ENCODE measurements at places on chromosomes 16 and 17. TPM values are rescaled to one million over a fixed set of nuclear protein-coding genes. Genes with fewer than 3 reads are reported as not detected.
A peak's percentile ranks its signal among the peaks of the same experiment; 100 is the strongest.

The UTS2R gene
- total RNA-seq: not detected

The TOX3 gene
- total RNA-seq: 4.1 TPM

DNA sequence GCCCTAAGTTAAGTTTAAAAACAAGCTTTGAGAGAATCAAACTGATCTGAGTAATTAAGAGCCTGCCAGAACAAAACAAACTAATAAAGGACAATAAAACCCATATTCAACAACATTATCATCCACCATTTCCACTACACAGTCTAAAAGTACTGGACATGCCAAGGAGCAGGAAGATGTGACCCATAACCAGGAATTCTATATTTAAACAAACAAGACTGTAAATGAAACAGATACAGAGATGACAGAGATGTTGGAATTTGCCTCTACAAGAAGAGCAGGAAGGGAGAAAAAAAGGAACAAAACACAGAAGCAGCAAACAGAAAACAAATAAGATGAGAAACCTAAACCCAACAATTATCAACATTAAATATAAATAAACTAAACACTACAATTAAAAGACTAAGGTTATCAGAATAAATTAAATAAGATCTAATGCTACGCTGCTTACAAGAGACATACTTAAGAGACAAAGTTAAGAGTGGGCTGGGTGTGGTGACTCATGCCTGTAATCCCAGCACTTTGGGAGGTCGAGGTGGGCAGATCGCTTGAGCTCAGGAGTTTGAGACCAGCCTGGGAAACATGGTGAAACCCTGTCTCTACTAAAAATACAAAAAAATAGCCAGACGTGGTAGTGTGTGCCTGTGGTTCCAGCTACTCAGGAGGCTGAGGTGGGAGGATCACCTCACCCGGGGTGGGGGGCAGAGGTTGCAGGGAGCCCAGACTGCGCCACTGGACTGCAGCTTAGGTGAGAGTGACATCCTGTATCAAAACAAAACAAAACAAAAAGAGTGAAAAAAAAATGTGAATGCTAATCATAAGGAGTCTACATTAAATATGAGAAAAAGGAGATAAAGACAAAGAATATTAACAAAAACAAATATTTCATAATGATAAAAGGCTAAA lies 50.6 kb downstream of the CREBBP start:
- H3K4me3 ChIP-seq: no peak overlapping the region
- DNase-seq: no peak

- H3K27me3 ChIP-seq: no peaks in the 10 kb centered on the region
- no peaks in the 10 kb centered on the region for H3K36me3 ChIP-seq
- H3K4me1 ChIP-seq: no peaks in the 10 kb centered on the region
- no peak overlapping the region for H3K27ac ChIP-seq
These were observed 210.6 kb upstream of the DYNLRB2 start for GRCh38 chr16:80330150-80330549.

GRCh38 chr17:46831573-46832330 lies 13.3 kb upstream of the WNT3 start:
- H3K36me3 ChIP-seq: no peaks in the 10 kb centered on the region
- no peaks in the 10 kb centered on the region for H3K4me1 ChIP-seq
- H3K27ac ChIP-seq: no peak overlapping the region
- DNase-seq: peak; percentile 33

GRCh38 chr16:27311448-27311830 lies 2.3 kb upstream of the IL4R start:
- H3K36me3 ChIP-seq: no peaks in the 10 kb centered on the region
- H3K27ac ChIP-seq: no peak overlapping the region
- no peaks in the 10 kb centered on the region for H3K27me3 ChIP-seq
- H3K4me1 ChIP-seq: peaks cover 28% of the 10 kb centered on the region
- H3K4me3 ChIP-seq: no peak overlapping the region

DNA sequence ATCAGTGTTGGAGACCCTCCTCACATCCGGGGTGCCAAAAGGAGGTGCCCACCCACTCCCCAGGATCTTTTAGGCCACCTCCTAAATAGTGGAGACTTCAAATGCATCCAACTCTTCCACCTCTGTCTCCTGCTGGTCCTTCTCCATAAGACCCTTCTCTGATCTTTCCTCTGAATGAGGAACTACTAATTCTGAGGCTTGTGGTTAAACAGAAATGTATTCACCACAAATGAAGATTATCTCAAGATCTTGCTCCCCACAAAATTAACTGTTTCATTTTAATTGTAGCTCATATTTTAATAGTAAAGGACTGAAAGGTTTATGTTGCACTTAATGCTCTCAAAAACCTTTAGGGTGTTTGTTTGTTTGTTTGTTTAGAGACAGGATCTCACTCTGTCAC lies 34.1 kb downstream of the TLE7 start:
- peaks cover 5% of the 10 kb centered on the region for H3K4me1 ChIP-seq
- H3K36me3 ChIP-seq: no peaks in the 10 kb centered on the region
- no peak overlapping the region for H3K4me3 ChIP-seq
- H3K27ac ChIP-seq: no peak overlapping the region
- H3K27me3 ChIP-seq: peaks cover 28% of the 10 kb centered on the region
- no peak for DNase-seq

- DNase-seq: no peak
- no peak overlapping the region for H3K27ac ChIP-seq
- no peaks in the 10 kb centered on the region for H3K36me3 ChIP-seq
- no peaks in the 10 kb centered on the region for H3K4me1 ChIP-seq
- H3K27me3 ChIP-seq: peaks cover 28% of the 10 kb centered on the region
- no peak overlapping the region for H3K4me3 ChIP-seq
These were observed 16.2 kb downstream of the KIF19 start for GRCh38 chr17:74342224-74342623.

DNA sequence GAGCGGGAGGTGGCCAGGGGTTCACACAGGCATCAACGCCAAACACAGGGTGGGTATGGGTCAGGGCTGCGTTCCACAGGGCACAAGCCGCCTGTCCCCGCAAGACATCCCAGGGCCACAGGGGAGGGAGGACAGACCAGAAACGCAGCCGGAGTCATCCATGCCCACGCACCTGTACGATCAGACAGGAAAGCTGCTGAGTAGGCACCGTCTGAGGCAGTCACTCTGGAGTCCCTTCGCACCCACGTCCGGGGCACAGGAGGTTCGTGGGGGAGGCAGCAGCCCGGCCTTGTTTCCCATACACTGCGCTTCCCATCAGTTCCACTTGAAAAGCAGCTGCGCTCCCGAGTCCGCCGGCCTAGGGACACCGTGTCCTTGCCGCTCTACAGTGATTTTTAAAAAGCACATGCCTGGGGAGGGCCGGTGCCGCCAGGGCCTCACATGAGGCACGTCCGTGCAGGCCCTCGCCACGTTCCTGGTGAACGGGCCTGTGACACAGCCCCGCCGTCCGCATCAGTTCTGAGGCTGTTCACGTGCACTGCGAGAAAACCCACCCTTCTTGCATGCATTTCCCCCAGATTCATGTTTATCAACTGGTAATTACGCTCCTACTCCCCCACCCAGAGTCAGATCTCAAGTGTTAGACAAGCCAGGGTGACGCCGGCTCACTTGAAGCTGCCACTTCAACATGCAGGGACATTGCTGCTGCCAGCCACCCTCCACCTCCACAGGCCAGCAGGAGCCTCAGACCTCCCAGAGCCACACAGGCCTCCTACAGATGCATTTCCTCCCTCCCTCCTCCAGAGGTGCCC lies 34.8 kb downstream of the WDR45B start:
- H3K4me3 ChIP-seq: no peak overlapping the region
- DNase-seq: peak; percentile 63
- no peaks in the 10 kb centered on the region for H3K4me1 ChIP-seq
- H3K27me3 ChIP-seq: no peaks in the 10 kb centered on the region

GRCh38 chr17:58537266-58537665 lies 22.8 kb upstream of the MTMR4 start:
- no peaks in the 10 kb centered on the region for H3K27me3 ChIP-seq
- no peak for DNase-seq
- no peaks in the 10 kb centered on the region for H3K36me3 ChIP-seq

DNA sequence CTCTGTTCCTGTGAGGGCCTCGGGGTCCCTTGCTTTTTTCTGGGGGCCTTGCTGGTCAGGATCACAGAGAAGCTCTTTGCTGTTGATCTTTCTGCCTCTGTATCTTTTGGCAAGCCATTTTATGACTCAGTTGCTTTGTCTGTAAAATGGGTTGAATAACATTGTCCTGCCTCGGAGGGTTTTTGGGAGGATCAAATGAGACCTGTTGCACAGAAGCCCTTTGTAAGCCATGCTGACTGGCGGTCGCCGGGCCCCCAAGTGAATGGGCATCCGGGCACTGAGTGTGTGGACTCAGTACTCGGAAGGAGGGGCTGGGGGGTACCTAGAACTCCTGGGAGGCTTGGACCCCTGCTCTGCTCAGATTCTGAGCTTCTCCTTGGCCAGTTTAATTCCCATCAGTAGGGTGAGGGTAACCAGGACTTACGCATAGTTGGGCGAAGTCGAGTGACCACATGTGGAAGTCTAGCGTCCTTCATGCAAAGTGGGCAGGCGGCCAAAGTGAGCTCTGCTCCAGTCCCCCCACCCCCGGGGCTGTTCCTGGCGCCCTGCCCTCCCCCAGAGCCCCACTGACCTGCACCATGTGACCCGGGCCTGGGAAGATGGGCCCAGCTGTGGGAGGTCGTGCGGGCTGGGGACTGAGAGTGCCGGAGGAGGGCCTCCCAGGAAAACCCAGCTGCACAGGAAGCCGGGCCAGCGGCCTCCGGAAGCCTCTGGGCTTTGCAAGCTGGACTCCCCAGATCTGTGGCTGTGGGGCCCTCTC lies 284.0 kb downstream of the SEC14L1 start:
- peak overlapping the region; percentile 80 for H3K27ac ChIP-seq
- peaks cover 97% of the 10 kb centered on the region for H3K4me1 ChIP-seq
- H3K4me3 ChIP-seq: peak overlapping the region; percentile 2
- peak; percentile 85 for DNase-seq
- no peaks in the 10 kb centered on the region for H3K27me3 ChIP-seq

DNA sequence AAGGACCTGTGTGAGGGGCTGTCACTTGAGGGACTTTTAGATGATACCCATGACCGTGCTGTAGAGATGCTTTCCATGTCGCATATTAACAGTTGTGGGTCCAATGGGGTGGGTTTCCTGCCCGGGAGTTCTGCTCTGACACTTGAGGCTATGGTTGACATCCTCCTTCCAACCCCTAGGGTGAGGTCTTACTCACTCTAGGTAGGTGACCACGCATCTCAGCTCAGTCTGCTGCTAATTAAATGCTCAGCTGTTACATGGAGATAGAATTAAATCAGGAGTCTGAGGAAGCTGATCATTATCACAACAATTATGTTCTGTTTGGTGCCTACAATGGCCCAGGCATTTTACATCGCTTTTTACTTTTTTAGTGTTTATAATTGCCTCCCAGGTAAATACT lies 40.2 kb downstream of the OSBPL7 start:
- H3K4me3 ChIP-seq: no peak overlapping the region
- peaks cover 43% of the 10 kb centered on the region for H3K27me3 ChIP-seq
- H3K36me3 ChIP-seq: no peaks in the 10 kb centered on the region
- H3K27ac ChIP-seq: no peak overlapping the region
- DNase-seq: no peak

DNA sequence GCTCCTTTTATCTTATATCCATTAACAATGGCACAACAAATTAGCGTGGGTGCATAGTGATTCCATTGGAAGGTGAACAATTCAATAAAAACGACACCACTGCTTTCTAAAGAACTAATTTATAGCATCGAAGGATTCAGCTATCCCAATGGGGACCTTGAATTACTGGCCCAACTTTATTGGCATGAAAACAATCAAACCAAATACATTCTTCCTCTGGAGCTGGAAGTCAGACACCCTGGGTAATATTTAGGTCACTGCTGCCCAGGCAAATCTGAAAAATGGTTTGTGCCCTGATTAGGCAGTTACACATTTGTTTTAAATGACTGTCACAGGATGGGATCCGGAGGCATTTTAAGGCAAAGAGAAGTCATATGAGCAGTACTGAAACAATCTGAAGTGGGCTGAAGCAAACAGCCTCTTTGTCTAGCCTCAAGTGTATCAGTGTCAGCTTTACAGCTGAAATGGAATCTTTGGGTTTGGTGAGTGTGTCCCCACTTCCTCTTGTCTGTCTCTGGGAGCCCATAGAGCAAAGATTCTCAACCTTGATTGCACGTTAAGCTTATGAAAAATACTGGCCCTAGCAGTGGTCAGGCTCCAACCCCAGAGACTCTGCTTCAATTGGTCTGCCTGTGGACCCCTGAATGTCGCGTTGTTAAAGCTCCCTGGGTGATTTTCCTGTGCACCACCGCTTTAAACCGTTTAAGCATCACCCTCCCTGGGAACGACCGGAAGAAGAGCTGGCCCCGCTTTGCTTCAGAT lies 30.3 kb downstream of the CDK5R1 start:
- peaks cover 19% of the 10 kb centered on the region for H3K4me1 ChIP-seq
- H3K4me3 ChIP-seq: no peak overlapping the region
- no peak overlapping the region for H3K27ac ChIP-seq
- no peaks in the 10 kb centered on the region for H3K36me3 ChIP-seq
- H3K27me3 ChIP-seq: no peaks in the 10 kb centered on the region
- no peak for DNase-seq

DNA sequence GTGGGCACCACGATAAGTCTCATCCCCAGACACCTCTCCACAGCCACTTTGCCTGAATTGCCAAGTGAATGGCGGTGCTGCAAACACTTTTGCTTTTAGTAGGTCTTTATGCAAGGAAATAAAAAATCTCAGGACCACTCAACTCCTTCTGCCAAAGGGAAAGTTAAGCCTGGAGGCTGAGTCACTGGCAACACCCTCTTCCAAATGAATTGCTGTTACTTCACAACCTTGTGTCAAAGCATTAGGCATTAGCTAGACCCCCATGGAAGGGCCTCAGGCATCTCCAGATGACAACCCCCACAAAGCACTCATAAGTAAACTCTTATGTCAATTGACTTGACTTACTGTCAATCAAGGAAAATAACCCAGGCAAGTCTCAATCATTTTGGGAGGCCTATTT lies 43.0 kb downstream of the RNF112 start:
- no peak overlapping the region for H3K4me3 ChIP-seq
- H3K27ac ChIP-seq: no peak overlapping the region
- H3K4me1 ChIP-seq: peaks cover 4% of the 10 kb centered on the region
- no peaks in the 10 kb centered on the region for H3K36me3 ChIP-seq

DNA sequence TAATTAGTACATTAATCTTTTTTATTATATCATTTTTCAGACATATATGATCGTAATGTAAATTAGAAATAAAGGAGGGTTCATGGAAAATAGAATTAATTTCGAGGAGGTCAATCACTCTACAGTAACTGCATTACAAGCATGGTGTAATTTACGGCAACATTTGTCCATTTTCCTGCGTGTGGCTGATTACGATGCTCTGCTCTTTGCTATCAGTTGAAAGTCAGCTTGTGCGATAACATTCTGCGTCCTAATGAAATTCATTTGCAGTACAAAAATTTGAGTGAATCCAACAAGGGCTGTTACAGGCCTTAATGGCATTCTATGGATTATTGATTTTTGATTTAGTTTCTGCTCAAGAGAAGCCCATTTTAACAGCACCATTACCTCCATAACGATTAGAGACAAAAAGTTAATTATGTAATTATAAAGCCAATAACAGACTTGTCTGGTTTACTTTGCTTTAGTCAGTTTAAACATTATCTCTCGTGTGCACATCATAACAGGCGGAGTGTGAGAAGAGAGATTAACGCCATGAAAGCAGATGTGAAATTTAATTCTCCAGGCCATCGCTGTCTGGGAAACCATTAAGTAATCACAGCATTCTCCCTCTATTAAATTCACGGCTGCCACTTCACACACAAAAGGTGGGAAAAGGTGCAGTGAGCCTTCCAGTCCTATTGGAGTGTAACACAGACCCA lies 256.4 kb upstream of the IRX3 start:
- H3K36me3 ChIP-seq: no peaks in the 10 kb centered on the region
- H3K4me3 ChIP-seq: no peak overlapping the region
- peaks cover 11% of the 10 kb centered on the region for H3K27me3 ChIP-seq
- H3K27ac ChIP-seq: no peak overlapping the region
- no peaks in the 10 kb centered on the region for H3K4me1 ChIP-seq

Measured in lower lobe of right lung (tissue), 2 donors.